ENCODE measurements at places on chromosomes 12 and 14. TPM values are rescaled to one million over a fixed set of nuclear protein-coding genes. Genes with fewer than 3 reads are reported as not detected.

Gene DAO
- not detected for total RNA-seq

DNA sequence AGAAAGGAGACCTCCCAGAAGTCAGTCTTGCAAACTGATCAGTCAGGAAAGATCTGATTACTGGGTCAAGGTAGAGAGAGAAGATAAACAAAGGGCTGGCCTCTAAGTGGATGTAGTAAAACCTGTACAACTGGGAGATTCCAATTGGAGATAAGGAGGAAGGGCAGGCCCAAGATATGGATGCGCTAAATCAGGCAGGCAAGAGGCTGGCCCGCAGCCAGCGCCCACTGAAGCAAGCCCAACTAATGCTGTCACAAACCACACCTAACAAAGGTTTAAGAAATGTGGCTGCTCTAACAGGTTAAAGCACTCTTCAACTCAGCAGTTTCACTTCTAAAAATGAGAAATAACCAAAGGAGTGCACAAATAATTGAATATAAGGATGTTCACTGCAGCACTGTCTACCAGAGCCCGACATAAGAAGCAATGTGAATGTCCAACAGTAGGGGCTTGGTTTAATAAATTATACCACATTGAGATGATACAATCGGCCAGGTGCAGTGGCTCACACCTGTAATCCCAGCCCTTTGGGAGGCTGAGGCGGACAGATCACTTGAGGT lies 4.7 kb downstream of the GLTP start:
- no peak for DNase-seq

GRCh38 chr12:28631831-28632230 lies 441.6 kb downstream of the CCDC91 start:
- no peak for DNase-seq

GRCh38 chr12:58323676-58324075 lies 382.3 kb downstream of the ATP23 start:
- DNase-seq, result no peak

DNA sequence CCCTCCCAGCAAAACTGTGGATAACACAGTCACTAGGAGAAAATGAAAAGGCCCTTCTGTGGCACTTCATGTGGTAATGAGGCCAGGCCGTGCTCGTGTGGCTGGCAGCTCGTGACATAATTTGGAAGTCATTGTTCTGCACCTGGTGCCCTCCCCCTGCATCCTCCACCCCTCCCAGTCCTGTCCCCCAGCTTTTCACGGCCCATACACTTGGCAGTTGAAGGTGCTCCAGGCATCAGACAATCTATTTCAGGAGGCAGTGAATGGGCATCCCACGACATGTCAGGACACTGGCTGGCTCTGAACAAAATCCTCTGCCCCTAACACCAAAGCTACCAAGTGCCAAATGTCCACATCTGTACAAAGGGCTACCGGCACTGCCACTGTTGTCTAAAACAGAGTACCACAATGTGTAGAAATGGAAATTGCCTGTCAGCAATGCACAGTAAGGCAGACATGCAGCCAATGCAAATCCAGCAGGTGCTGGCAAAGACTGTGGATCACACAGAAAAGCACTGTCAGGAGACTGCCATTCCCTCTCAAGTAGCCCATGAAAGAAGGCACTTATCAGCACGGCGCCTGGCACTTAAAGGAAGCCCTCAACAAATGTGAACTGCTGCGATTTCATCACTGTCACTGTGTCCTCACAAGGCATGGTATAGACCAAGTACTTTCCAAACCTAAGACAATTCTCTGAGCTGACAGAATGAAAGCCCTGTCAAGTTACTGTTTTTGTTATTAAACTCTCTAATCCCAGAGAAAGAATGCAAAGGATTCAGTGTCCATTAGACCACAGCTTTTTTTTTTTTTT lies 39.1 kb downstream of the CORO1C start:
- DNase-seq, result peak; percentile 41

GRCh38 chr12:91339106-91339505 lies 156.5 kb upstream of the DCN start:
- no peak for DNase-seq

Gene ANO4
- total RNA-seq, result 0.32 TPM

DNA sequence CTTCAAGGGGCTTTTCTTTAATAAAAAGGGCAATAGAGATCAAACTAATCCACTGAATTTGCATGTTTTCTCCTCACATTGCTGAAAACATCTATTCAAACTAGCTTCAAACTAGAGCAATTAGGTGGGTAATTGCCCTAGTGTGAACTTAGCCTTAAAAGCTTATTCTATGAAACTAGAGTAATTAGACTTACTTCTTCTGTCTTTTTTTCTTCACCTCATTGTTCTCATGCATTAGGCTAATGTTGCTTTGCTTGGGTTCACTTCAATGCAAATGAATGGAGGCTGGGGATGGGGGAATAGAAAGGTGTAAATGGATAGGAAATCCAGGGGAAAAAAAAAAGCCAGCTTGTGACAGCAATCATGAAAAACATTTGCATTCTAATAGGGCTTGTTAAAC lies 414.8 kb upstream of the LMO3 start:
- DNase-seq, result no peak

DNA sequence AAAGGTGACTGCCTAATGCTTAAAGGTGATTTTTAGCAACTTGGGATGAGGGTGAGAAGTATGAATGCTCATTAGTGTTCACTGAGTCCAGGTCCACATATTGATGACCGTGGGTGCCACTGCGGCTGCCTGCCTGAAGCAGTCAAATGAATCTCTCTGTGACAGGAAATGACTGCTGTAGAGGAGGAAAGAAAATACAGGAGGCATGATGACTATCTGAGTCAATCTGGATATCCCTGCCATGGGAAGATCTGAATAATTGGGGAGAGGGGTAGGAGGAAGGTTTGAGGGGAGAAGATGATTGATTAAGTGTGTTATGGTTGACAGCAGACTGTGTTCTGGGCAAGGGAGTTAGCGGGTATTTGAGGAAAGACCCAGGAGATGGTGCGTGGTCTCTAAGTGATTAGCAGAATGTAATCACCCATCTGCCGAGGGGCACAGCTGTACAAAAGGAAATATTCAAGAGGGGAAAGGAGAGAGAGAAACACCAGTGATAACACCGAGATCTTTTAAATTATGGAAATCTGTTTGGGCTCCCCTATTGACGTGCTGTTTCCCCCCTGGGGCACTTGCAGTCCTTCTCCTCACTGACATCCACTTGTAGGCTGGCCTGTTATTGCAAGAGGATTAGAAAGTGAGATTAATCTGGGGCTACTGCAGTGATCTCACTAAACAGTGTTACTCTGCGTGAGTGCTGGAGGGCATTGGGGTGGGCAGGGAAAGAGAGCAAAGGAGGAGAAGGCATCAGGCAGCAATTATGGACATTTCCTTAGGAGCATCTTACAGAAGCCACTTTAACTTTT lies 97.7 kb downstream of the AKAP6 start:
- DNase-seq, result no peak

- DNase-seq, result no peak
These were observed 28.7 kb upstream of the REP15 start for GRCh38 chr12:27667540-27667939.

GRCh38 chr12:100295764-100296555 lies 29.0 kb downstream of the SCYL2 start:
- DNase-seq, result no peak
